ENCODE measurements at places on chromosomes 12 and 14.

DNA sequence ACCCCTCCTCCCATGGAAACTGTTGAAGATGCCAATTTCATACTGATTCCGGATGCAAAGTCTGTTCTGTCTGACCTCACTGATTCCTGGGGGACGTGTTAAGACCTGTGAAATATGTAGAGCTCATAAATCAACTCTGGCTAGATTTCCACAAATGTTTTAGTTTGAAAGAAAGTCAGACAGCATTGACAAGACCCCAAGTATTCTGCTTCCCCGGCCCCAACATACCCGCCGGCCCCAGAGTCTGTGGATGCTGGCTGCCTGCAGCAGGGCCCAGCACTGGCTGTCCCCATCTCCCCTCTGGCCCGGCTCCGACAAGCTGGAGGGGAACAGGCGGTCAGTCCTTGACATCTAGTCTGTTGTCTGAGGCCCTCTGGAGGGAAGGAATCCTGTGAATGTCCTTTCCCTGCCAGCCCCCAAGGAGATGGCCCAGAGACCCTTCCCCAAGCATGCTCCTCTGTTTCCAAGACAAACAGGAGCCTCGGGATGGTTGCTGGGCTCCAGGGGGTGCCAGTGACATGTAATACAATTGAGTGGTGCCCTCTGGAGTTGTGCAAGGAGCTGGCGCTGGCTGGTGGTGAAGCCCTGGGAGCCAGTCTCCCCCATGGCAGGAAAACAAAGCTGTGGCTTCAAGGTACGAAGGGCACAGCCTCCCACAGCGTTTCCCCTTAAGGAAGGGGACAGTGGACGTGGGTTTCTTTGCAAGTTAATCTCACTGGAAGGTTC, 22.3 kb downstream of the FBLN5 start:
- DNase-seq: no peak

- DNase-seq: peak; percentile 51
These were observed 24.0 kb upstream of the PKP2 start for GRCh38 chr12:32920506-32921085.

DNA sequence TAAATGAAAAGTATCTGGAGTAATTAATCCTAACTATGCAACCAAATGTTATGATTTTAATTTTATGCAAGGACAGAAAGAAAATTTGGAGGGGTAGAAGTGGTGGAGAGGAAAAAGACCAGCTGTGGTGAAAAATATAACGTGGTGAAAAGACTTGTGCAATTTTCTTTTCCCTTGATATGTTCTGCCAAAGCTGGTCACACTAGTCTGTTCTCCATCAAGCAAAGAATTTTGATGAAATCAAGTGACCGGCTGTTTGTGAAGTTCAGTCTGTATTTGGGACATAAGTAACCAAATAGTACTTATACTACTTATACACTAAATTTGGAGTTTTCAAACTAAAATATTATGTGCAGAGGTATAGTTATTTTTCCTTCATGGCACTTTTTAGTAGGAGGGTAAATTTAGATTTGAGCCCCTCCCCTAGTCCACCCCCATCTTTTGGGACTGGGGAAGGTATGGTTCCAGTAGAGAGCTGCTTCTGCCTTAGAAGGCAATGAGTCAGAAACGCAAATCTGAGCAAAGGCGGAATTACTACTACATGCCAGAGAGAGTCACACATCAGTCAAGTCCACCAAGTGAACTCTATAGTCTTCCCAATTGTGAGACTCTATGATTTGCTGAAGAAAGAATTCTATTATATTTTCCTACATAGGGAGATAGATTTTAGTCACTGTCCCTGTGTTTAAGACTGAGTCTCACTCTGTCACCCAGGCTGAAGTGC, 229.7 kb downstream of the SLC25A21 start:
- peak; percentile 70 for DNase-seq

- peak; percentile 98 for DNase-seq
These were observed 250.5 kb downstream of the DPF3 start for GRCh38 chr14:72643317-72643801.

GRCh38 chr14:22333422-22334274, 255.4 kb downstream of the DAD1 start:
- DNase-seq: peak; percentile 67

- DNase-seq: no peak
These were observed 79.5 kb upstream of the CCDC198 start for GRCh38 chr14:57573173-57573572.

GRCh38 chr12:94938583-94938982, 64.9 kb downstream of the NDUFA12 start:
- no peak for DNase-seq

GRCh38 chr14:59199205-59199604, 10.7 kb downstream of the DAAM1 start:
- DNase-seq: no peak

GRCh38 chr14:85415015-85415712, 114.8 kb upstream of the FLRT2 start:
- DNase-seq: peak; percentile 93

GRCh38 chr12:53481939-53482586, 17.2 kb downstream of the MAP3K12 start:
- DNase-seq: no peak

GRCh38 chr14:68983191-68983590, 4.1 kb upstream of the ACTN1 start:
- no peak for DNase-seq

GRCh38 chr12:130816097-130816496, 23.0 kb downstream of the STX2 start:
- DNase-seq: no peak

DNA sequence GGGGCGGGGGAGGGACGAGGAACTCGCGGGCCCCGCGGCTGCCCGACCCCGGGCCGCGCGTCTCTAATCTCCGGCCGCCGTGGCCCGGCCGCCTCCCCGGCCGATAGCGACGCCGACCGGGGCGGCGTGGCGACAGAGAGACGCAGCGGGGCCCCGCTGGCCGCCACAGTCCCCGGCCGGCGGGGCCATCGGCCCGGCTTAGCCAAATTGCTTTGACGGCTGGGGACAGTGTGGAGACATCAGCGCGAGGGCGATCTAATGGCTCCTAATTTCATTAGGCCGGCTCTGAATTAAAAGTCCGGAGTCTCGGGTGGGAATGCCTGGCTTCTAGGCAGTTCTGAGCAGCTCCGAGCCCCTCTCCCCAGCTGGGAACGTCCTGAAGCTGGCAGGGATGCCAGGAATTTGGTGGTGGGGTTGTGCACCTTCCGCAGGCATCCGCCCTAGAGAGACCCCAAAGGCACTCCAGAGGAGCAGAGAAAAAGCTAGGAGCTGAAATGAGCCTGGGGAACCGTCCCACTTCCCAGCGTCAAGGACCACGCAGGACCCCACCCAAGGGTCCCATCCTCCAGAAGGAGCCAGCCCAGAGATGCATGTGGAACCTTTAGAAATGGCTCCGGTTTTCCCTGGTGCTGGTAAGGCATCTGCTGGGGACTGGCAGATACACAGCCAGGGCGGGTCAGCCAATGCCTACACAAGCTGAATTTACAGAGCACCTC, 9.6 kb downstream of the TBX5 start:
- DNase-seq: no peak

- DNase-seq: no peak
These were observed 15.3 kb downstream of the RBM19 start for GRCh38 chr12:113950873-113951272.

DNA sequence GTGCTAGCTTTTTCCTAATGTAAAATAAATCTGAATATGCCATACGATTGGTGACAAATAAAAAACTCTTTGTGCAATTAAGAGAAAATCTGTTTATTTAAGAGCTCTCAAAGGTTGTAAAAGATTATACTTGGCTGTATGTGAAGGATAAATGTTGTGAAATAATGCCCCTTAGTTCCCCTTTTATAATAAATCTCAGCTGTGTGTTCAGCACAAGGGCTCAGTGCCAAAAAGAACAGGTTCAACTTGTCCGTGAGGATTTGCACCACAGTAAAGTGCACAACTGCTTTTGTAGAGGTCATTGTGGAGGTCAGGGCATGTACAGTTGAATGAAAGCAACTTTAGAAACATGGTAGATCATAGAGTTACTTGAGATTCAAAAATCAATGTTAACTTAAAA, 118.6 kb downstream of the TRMT5 start:
- peak; percentile 4 for DNase-seq

DNA sequence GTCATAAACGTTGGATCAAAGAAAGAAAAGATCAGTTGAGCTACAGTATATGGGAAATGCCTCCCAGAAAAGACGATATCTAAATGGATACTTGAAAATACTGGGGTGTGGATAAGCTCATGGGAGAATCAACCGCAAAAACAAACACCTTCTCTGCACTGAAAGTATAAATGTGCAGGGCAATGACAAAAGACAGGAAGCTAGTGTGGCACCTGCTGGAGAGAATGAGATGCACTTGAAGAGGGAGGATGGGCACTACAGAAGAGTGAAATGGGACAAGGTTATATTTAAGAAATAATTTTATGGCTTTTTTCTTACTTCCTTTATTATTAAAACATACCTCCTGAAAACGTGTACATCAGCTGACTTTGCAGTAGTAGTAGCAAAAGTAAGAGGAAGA, 153.7 kb downstream of the PRKD1 start:
- no peak for DNase-seq

GRCh38 chr12:51448618-51449256, 24.1 kb downstream of the SLC4A8 start:
- no peak for DNase-seq
